ENCODE measurements at places on chromosomes 4 and X.

DNA sequence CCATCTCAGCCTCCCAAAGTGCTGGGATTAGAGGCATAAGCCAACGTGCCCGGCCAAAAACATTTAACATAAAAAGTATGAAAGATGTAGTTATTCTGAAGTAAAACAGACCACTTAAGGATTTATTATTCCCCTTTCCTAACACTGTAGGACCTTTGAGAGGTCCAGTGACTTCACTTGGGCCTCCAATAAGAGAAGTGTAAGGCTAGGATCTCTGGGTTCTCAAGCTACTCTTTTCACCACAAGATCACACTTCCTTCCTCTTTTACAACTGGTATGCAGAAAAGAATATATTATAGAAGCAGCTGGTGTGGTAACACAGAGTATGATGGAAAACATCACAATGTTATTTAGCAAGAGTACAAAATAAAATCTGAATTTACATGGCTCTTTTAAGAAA lies 30.2 kb upstream of the CCNG2 start:
- DNase-seq, result peak; percentile 26

- no peak for DNase-seq
Measured at GRCh38 chr4:25370242-25370641, 6.8 kb upstream of the ANAPC4 start.

- DNase-seq, result no peak
Measured at GRCh38 chr4:98522636-98523395, 135.6 kb downstream of the TSPAN5 start.

GRCh38 chrX:129347291-129347690 lies 176.0 kb downstream of the SMARCA1 start:
- DNase-seq, result no peak

- no peak for DNase-seq
Measured at GRCh38 chr4:163474027-163474426, 473 bp upstream of the TKTL2 start.

DNA sequence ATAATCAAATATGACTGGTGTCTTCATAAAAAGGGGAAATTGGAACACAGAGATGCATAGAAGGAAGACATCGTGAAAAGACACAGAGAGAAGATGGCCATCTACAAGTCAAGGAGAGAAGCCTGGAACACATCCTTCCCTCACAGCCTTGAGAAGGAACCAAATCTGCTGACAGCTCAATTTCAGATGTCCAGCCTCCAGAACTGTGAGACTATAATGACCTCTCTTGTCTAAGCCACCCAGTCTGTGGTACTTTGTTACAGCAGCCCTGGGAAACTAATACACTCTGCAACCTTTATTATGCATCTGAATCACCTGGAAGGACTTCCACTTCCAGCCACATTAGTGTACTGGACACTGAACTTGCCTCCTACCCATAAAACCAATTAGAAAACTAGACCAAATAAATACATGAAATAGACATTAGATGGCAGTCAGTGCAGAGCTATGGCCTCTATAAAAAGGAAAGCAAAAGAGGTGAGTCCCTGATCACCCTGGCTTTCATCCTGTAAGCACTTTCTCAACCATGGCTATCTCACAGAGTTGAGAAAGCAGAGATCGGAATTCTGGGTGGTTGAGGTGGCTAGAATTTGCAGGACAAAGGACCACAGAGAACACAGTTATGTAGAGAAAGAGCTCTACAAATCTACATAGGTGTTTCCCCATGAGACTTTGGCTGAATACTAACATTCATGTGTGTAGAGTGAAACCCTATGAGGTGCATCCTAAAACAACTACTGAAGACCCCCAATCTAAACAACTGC lies 25.7 kb downstream of the GAB3 start:
- no peak for DNase-seq

GRCh38 chr4:150363721-150364688 lies 217.9 kb upstream of the MAB21L2 start:
- no peak for DNase-seq

DNA sequence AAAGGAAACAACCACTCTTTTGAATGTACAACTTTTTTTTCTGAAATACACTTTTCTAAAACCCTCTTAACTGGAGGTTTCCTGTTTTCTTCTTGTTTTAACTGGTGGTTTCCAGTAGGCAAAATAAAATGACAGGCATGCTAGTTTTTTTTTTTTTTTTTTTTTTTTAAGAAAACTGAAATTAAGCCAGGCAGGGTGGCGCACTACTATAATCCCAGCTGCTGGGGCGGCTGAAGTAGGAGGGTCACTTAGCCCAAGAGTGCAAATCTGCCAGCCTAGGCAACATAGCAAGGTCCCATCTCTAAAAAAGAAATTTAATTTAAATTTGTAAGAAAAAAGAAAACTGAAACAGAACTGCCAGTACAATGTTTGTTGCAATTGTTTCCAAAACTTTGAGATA lies 44.0 kb downstream of the TMEM144 start:
- no peak for DNase-seq

DNA sequence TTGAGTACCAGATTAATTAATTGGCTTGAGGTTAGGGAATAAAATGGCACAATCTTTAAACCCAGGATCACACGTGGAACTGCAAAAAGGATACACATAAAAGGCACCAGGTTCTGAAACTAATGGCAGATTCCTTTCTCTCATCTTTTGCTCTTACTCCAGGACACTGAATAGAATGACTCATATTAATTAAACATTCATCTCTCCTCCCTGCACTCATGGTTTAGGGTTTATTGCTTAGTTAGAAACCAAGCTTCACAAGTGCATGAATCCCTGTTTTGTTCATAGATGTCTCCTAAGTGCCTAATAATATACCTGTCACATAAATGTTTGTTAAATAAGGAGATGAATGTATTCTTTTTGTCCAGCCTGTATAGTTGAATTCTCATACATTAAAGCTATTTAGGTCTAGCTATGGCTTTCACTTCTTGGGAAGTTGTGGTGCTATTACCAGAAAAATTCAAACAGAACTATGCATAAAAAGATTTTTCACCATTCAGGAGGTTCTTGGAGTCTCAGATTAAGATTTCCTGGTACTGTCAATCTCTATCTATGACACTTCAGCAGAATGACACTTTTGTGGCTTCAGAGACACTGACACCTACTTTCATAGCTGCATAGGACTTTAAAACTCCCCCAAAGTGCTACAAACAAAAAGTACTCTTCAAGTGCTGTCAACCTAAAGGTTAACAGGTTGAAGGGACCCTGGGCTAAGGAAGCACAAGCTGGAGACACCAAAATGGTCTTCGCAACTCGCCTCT lies 7.4 kb downstream of the CORIN start:
- no peak for DNase-seq

- no peak for DNase-seq
Measured at GRCh38 chrX:121831601-121832000, 784.2 kb downstream of the GLUD2 start.

- no peak for DNase-seq
Measured at GRCh38 chrX:24838629-24839028, 144.9 kb downstream of the POLA1 start.

- DNase-seq, result no peak
Measured at GRCh38 chr4:126697748-126698147, 935.0 kb upstream of the INTU start.

DNA sequence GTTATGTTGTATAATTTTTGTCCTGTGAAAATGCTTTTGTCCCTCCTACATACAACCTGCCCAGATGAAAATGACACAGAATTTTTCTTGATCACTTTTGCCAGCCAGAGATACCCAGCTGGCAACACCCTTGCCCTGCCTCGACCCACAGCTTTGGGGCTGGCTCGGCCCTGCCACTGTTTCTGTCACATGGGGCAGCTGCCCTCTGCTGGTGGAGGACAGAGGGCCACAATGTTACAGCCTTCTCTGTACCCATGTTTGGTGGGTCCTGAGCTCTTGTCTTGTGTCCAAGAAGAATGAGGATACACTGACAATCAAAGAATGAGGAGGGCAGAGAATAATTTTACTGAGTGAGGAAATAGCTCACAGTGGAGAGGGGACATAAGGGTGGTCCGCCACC lies 31.1 kb downstream of the BMP15 start:
- no peak for DNase-seq

DNA sequence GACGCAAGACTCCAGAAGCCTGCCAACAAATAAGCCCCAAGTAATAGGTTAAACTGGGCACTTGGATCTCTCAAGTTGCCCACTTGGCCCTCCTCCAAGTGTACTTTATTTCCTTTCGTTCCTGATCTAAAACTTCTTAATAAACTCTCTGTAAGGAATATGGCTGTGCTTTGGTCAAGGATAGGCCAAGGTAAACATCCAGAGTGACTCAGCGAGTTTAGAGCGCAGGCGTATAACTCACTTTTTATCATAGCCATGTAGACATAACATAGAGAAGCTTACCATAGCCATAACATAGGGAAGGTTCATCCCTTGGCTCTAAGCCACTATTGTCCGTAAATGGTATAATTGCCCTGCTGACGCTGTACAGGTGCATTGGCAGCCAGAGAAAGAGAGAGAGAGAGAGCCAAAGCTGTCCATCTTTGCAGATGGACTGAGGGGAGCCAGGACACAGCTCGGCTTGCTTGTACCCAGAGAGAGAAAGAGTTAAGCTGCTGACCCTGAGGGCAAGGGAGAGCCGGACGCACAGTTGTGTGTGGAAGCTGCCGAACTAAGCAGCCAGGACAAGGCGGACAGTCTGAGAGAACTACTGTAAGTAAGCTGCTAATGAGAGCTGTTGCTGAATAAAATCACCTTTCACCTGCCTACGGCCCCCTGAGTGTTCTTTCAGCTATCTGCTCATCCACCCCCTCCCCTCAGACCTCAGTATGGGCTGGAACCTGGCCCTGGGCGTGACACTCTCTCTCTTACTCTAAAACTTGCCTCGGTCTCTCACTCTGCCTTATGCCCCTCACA lies 1.8 kb downstream of the TLR1 start:
- no peak for DNase-seq
